ENCODE measurements at places on chromosomes 5 and 9.

GRCh38 chr5:100108883-100109282, 426.3 kb upstream of the FAM174A start:
- no peak for DNase-seq

- DNase-seq, result no peak
Observed at GRCh38 chr5:74660140-74660539, 19.6 kb upstream of the ENC1 start.

DNA sequence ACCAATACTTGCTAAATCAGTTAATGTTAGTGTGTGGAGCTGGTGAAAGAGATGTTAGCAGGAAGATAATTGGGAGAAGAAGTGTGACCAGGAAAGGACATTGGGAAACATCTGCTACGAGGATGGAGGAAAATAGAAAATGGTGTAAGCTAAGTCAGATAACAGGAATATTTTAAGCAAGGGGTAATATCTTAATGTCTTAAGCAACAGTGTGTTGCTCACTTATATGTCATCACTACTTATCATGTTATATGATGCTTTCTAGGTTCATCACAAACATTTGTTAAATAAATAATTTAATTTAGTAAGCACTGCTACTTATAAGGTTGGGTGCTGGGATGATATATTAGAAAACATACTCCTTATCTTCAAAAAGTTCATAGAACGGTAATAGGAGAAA, 326.1 kb downstream of the EDIL3 start:
- DNase-seq, result no peak

GRCh38 chr5:159978358-159978757, 30.6 kb upstream of the TTC1 start:
- DNase-seq, result no peak

DNA sequence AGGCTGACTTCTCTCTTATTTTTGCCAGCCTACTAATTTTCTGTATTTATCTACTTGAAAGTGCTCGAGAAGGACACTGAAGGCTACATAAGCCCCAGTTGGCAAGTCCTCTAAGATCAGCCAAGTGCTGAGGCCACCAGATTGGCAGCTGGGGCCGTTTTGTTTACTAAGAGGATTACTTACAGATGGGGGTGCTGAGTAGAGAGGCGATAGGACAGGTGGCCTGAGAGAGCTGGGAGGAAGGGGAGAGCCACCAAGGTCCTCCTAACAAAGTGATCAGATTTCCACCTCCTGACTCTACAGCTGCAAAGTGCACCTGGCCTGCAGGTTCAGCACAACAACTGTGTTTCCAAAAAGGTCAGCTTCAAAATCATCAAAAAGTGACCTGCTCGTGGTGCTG, 32.9 kb downstream of the FRMD3 start:
- no peak for DNase-seq

DNA sequence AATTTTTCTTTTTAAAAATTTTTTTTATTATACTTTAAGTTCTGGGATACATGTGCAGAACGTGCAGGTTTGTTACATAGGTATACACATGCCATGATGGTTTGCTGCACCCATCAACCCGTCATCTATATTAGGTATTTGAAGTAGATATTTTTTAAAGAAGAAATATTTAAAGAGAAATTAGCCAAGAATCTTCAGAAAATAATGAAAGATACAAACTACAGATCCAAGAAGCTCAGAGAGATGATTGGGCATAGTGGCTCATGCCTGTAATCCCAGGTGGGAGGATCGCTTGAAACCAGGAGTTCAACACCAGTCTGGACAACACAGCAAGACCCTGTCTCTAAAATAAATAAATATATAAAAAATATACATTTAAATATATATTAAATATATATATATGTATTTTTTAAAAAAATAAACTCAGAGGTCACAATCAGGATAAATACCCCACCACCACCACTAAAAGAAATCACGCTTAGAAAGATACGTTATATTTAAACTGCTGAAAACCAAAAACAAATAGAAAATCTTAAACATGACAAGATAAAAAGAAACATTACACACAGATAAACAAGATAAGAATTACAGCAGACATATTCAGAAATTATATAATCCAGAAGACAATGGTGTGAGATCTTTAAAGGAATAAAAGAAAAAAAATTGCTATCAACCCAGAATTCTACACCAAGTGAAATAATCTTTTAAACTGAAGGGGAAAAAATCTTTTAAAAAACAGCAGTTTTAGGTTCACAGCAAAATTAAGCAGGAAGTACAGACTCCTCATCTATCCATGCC, 57.5 kb downstream of the CSF2 start:
- DNase-seq, result no peak

GRCh38 chr5:8060235-8060952, 191.4 kb downstream of the MTRR start:
- DNase-seq, result peak; percentile 47

DNA sequence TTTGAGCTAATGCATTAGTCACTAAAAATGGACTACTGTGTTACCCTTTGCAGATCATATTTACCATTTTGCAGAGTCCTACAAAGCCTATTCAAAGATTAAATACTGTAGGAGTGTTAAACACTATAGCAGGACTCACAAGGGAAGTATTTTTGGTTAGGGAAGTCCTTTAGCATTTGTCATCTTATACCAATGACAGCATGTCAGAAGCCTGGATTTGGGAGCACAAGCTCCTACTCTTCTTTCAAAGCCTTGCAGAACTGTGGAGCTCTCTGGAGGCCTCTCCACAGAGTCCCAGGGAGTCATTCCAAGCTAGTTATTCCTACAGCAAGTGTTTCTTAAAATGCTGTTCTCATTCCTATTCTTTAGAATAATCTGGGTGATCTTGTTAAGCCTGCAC, 288.8 kb downstream of the PIK3R1 start:
- DNase-seq, result no peak

DNA sequence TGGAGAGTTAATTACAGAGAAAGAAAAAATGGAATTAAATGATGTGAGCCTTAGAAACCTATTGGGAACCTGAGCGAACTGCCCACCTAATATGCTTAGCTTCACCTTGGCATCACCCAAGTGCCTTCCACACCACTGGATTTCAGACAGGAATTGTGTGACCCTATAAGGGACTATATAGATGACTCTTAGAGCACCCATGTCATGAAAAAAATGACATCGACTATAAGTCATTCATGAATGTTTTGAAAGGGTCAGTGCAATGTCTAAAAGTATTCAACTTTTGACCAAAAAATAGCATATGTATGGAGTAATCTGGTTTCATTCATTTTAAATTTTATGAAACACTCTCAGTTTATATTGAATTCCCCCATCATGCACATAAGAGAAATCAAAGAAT, 81.6 kb upstream of the PRRC1 start:
- no peak for DNase-seq

DNA sequence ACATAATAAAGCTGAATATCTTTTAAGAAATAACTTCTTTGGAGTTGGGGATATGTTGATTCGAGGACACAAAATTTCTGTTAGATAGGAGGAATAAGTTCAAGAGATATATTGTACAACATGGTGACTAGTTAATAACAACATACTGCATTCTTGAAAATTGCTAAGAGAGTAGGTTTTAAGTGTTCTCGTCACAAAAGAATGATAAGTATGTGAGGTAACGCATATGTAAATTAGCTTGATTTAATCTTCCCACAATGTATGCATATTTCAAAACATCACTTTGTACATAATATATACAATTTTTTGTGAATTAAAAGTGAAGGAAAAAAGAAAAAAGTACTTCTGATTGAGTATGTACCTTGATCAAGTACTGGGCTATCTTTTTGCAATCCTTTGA, 428.0 kb upstream of the TRPC7 start:
- no peak for DNase-seq

GRCh38 chr9:70964861-70965260, 156.6 kb downstream of the TRPM3 start:
- no peak for DNase-seq

DNA sequence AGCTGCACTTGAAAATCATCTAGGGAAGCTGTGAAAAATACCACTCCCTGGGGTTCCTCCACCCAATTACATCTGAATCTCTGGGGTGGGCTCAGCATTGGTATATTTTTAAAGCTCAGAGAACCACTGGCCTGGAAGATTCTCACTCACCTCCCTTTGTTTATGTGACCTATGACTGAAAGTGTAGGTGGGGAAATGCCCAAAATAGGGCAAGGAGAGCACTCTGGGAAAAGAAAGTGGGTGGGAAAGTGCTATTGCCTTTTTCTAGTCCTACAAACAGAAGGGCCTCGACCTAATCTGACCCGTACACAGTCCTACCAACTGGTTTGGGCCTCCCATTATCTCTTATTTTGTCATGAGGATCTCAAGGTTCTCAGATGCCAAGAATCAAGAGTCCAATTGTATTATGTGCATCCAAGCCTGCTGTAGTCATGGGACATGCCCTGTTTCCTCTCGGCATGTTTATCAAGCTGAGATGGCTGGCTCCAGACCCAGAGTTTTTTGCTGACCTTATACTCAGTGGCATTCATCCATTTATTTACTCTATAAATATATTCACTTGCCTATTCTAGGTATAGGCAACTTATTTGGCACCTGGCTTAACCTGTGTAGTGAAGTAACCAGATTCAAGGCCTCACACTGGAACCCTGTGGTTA, 483.7 kb downstream of the ENC1 start:
- no peak for DNase-seq

DNA sequence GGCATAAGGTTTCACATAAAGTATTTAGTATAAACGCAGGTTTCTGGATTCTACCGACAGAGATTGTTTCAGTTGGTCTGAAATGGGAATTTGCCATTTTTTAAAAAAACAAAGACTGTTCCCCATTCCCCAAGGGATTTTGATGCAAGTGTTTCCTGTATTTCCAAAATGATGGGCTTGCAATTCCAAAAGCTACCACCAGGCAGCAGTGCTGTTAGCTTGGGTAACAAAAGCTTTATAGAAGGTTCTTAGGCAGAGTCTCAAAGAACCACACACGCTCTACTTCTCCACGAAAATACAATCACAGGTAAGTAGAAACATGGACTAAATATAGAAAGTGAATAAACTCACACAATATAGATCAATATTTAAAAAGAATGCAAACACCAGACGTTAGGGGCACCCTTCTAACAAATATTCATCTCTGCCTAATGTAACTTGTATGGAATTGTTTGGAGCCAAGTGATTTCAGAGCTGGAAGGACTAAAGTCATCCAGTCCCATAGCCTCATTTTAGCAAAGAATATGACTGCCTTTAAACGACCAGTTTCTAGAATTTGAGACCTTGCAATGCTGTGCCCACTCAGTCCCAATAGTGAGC, 154.3 kb downstream of the SPOCK1 start:
- peak; percentile 57 for DNase-seq

DNA sequence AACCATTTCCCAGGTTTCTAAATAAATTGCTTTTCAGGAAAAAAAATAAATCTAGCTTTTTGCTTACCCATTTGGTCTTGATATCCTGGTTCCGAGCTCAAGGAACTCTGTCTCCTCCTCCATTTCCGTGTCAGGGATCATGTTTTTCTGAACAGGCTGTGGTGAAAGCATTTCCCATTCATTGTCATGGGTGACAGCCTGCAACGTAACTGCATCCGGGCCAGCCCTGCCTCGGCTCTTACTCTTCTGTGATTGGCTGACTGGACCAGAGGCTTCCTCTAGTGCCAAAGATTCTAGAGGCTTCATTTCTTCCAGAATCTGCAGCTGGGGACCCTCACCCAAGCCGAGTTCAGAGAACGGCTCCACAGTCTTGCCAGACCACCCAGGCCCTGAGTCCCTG, 61.0 kb upstream of the PCA3 start:
- no peak for DNase-seq

DNA sequence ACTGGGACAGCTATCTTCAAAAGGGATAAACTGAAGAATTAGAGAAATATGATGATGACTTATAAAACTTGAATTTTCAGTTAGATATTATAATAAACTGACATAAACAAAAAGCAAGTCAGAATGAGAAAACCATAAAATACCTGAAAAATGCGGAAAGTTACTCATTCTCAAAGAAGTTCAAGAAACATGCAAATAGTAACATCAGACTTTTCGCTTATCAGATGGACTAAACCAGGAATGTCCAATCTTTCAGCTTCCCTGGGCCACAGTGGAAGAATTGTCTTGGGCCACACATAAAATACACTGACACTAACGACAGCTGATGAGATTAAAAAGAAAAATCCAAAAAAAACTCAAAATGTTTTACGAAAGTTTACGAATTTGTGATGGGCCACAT, 53.9 kb downstream of the DROSHA start:
- DNase-seq, result no peak

- no peak for DNase-seq
Observed at GRCh38 chr9:123278361-123278760, 10.0 kb upstream of the STRBP start.

- no peak for DNase-seq
Observed at GRCh38 chr5:160769301-160769700, 82.7 kb downstream of the ATP10B start.

DNA sequence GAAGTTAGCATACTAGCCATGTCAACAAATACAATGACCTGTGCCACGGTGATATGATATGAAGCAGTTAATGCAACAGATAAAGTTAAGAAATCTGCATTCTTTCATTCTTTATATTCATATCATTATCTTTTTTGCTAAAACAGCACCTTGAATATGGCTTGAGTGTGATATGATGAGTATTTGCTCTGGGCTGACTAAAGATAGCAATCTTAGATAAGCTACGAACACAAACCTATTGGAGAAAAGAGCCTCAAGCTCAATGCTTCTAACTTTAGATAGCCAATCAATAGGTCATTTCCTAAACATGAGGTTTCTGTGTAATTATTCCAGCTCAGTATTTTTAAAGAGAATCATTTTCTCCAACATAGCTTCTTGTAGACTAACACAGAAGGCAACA, 61.7 kb downstream of the NR2F1 start:
- no peak for DNase-seq

- no peak for DNase-seq
Observed at GRCh38 chr5:140591747-140592372, 27.2 kb downstream of the SLC35A4 start.

DNA sequence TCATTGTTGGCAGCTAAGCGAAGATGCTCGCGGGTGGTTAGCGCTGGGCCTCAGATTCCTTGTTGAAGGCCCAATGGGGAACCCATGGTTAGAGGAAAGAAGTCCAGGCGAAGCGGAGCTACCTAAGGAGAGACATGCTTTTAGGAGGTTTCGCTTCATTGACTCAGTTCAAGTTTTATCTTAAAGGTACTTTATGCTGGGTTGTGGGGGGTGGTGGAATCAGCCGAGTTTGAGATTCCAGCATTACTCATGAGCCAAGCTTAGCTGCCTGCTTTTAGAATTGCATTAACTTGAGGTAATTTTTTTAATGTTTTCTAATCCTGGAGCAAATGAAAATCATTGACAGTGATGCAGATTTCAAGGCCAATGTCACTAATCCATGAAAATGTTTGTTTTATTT, 16.1 kb downstream of the MEGF10 start:
- no peak for DNase-seq

- no peak for DNase-seq
Observed at GRCh38 chr5:156687514-156687913, 162.6 kb upstream of the PPP1R2B start.
